Amygdala (tissue), 56 donors: ENCODE measurements at places on chromosomes 13 and 19.

- DNase-seq: no peak
These were observed 162.9 kb downstream of the NHLRC3 start for GRCh38 chr13:39201180-39201579.

DNA sequence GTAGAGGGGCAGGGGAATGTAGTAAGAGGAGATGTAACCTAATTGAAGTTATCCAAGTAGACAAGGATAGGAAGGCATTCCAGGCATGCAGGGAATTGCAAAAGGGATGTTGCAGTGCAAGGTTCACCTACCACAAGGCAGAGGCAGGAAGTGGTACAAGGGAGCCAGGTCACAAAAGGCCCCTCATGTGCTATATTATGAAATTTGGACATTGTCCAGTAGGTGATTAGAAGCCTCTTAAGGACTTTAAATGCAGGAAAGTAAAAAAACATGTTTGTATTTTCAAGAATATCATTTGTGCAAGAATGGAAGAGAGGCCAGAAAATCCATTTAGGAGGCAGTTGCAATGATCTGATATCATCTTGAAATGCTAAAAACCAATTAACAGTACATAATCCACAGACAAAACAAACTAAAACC is 111.4 kb downstream of the FRY start:
- DNase-seq: no peak

DNA sequence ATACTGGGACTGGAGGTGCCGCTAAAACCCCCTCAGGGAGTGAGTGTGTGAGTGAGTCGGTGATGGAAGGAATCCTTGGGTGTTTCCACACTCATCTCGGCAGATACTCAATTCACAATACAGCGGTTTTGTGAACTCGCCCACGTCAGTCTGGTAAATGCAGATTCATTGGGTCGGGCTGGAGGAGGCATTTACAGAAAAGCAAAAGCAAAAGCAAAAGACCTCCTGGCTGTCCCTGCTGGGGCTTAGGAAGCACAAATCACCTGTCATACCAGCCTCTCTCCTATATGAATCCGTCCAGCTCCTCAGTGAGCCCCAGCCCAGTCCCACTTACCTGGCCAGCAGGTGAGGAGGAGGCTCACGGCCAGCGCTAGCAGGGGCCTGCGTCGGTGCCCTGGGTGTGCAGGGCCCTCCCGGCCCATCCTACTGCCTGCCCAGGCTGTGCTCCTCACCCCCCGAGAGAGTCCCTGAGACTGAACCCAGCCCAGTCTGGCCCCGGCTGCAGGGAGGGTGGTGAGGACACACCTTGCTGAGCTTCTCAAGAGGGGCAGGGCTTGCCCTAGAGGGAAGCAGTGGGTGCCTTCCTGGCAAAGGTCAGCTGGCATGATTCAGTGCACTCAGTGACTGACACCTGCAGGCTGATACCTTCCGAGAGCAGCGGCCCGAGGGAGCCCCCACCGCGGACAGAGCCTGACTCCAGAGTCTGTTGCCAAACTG is at the start of gene MUC16:
TSS of gene MUC16 (minus strand) at position 475 of the 717 bp plus-strand sequence.
- DNase-seq: no peak

GRCh38 chr13:21147827-21148226 is 28.5 kb downstream of the SKA3 start:
- no peak for DNase-seq

GRCh38 chr19:51026554-51026831 is at the start of gene KLK11:
TSS of gene KLK11 (minus strand) at chr19:51026616. CDS start at chr19:51025631, 985 bp downstream.
- DNase-seq: no peak

DNA sequence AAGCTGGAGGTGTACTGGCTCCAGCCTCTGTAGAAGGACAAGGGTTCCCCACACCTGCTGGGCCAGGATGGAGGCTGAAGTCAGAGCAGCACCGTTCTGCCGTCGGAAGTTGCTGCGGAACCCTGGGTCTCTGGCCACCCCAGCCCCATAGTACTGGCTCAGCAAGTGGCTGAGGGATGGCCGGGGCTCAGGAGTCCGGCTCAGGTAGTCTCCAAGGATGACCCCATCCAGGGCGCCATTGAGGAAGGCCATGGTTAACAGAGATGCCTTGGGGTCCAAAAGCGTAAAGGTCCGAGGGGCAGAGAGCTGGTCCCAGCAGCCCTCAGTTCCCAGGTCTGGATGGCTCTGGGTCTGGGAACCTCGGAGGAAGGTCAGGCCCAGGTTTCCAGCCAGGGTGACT is 3.7 kb downstream of the PGLYRP2 start:
- no peak for DNase-seq

DNA sequence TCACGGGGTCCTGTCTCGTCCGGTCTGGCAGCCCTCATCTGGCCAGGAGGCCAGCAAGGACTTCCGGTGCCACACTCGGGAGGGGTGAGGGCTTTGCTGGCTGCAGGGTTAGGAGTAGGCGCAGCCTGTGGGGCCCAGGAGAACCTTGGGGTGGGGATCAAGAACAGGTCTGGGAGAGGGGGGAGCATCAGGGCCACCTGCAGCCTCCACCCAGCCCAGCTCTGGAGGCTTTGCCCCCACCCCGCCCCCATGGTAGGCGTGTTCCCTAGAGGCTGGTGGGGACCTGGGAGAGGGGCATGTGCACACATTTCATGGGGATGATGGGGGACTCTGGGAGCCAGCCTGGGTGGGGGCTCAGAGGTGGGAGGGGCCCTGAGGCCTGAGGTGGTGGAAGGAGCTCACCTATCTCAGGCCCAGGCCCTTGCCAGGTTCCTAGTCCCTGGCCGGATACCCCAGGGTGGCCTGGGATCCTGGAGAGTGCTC is 23.3 kb downstream of the WTIP start:
- DNase-seq: no peak

- DNase-seq: no peak
These were observed 24.6 kb upstream of the CLDN10 start for GRCh38 chr13:95527955-95528354.

DNA sequence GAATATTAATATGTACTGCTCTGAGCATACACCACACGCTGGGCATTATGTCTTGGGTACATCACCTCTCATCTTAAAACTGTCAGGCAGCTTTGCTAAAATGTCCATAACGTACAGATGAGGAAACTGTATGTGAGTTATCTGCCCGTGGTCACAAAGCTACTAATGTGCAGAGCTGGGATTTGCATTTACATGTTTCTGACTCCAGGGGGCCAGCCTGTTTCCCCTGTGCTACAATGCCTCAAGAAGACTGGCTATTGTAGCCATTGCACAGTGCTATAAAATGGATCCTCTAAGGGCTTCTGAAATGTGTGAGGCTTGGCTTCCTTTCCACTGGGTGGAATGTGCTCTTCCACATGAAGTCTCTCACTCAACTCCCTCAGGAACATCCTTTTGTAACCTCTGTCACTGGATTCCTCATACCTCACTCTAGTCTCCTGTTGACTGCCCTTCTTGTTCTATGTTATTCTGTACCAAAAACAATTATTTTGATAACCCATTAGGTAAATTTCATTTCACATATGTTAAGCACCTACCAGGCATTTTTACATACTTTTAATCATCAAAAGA is 95.6 kb upstream of the HTR2A start:
- no peak for DNase-seq
